ENCODE measurements at places on chromosomes 12 and 14.

DNA sequence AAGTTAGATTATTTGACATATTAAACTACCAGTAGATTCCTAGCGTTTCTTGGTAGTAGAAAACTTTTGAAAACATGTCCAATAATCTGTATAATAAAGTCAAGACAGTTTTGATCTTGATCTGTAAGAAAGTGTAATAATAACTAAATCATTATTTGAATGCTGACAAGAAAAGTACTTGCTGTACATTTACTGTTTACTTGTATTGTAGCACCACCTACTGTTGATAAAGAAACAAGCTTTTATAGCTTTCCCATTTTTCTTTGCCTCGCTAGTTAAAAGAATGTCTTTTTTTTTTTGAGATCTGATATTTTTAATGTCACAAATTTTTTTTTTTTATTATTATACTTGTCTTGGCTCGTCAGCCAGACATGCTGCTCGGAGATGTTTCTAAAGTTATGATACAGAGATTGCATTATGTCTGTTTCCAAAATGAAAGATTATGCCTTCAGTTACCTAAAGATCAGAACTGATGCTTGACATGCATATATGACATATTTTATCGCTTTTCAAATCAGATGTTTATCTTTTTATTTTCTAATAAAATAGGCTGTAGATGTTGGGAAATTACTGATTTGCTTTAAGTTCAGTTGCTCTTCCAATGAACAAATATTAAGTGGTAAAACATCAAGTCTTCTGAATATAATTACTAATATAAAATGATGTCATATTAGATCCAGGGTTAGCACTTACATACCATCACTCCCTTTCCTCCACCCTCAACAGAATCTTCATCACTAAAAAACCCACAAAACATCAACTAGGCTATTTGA, 140.5 kb downstream of the AKAP6 start:
- peak; percentile 62 for DNase-seq

- no peak for DNase-seq
These were observed 26.7 kb downstream of the C14orf132 start for GRCh38 chr14:96065661-96066459.

DNA sequence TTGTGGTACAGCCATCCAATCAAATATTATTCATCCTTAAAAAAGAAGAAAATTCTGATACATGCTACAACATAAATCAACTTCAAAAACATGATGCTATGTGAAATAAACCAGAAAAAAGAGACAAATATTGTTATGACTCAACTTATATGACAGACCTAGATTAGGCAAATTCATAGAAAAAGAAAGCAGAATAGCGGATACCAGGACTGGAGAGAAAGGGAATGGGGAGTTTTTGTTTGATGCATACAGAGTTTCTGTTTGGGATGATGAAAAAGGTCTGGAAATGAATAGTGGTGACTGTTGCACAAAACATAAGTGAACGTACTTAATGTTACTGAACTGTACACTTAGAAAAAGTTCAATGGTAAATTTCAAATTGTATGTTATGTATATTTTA, 82.3 kb downstream of the SPPL3 start:
- no peak for DNase-seq

- DNase-seq: peak; percentile 56
These were observed 72.7 kb downstream of the RIN3 start for GRCh38 chr14:92585981-92586937.

- DNase-seq: peak; percentile 60
These were observed 91.8 kb downstream of the EML1 start for GRCh38 chr14:99884834-99885648.

GRCh38 chr14:52119030-52119429, 50.2 kb upstream of the NID2 start:
- peak; percentile 83 for DNase-seq

DNA sequence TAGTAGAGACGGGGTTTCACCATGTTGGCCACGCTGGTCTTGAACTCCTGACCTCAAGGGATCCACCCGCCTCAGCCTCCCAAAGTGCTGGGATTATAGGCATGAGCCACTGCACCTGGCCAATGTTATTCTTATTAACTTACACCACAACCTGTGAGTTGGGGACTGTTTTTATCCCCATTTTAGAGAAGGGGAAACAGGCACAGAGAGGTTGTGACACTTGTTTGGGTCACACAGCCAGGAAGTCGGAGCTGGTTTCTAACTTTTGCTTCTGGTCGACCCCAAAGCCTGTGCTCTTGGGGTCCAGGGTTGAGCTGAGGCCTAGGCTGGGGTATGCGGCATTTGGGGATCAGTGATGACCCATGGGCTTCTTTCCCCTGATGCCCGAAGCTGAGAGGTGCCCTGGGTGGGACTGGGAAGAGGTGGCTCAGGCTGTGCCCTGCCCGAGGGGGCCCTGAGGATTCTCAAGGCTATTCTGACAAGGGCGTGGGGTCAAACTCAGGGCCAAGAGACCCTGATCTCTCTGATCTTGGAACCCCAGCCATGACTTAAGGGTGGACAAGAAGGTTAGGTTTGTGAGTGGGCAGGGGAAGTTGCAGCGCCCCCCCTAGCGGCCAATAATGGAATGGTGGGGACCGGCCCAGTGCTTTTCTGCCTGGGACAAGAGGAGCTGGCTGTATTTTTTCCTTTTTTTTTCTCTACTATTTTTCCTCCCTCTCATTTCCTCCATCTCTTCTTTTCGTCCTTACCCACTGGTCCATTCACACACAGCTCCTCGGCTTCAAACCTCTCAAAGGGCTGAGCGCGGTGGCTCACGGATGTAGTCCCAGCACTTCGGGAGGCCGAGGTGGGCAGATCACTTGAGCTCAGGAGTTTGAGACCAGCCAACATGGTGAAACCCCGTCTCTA, 3.0 kb downstream of the SDSL start:
- peak; percentile 32 for DNase-seq

DNA sequence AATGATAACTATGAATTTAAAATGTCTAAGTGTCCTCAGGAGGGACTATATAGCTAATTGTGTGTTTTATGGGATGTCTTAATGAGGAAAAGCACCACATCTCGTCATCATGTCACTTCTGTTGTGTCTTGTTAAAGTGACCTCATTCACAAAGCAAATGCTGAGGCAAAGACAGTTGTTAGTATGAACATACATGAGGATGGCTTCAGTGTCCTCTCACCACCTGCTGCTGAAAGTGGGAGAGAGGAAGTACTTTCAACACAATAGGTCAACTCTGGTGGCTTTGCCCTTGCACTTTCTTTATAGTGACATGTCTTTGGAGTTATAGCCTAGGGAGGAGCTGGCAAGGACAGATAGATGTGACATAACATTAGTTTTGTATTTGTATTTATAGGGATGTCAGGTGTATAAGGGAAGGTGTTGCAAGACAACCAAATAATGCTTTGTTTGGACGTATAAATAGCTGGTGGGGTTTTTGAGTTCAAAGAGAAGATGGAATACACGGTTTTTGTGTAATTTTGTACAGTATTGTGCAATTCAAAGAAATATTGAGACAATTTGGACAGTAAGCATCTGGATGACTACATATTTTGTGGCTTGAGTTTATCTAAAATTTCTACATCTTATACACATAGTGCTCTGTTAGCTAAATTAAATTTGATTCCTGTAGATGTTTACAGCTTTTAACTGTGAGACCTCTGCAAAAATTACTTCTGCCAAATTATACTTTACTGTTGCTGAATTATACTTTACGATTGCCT, 131.7 kb upstream of the ATP2B1 start:
- no peak for DNase-seq

DNA sequence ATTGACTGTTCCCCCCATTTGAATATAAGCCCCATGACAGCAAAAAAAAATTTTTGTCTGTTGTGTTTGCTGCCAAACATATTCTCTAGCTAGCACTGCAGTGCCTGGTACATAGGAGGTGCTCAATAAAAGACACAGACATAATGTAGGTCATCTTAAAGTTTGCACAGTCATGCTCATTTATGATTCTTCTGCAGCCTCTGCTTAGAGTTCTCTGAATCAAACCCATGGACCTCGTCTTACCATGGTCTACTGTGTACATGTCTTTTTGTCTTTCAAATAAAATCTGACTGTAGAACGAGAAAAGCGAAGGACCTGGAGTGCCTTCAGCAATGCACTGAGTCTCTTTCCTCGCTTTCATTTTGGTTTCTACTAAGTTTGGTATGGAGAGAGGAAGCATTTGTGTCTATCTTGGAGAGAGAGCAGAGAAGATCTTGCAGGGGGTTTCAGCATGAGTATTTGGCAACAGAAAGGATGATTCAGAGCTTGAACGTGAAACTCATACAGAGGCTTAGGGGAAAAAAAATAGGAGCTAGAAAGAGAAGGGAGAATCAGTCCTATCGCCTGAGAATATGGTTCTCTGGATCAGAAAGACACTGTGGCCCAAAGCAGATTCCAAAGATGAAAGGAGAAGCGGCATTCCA, 38.8 kb upstream of the TMCC3 start:
- no peak for DNase-seq

- no peak for DNase-seq
These were observed 17.6 kb upstream of the TRAF3 start for GRCh38 chr14:102759456-102760187.

- DNase-seq: no peak
These were observed 8.8 kb downstream of the SERPINA10 start for GRCh38 chr14:94284221-94284620.

DNA sequence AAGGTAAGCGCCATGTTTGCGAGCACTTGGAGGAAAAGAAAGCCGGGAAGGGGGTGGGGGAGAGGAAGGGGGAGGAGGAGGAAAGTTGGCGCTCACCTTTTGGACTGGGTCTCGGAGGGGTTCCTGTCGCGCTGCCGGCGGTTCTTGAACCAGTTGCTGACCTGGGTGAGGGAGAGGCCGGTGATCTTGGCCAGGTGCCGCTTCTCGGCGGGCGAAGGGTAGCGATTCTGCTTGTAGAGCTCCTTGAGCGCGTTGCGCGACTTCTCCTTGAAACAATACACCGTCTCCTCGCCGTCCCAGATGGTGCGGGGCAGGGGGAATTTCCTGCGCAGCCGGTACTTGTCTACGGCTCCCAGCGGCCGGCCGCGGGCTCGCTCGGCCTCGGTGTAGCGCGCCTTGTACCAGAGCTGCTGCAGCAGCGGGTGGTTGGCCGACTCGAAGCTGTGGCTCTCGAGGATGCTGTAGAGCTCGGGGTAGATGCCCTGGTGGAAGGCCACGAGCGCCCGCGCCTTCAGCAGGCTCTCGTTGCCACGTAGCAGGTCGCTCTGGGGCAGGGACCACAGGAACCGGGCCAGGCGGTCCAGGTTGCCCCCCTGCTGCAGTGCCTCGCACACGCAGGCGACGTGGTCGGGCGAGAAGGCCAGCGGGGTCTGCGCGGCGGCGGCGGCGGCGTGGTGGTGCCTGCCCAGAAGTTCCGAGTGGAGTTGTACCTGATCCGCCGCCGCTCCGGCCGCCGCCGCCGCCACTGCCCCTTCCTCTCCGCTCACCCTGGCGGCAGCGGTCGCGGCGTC, 840 bp downstream of the SIX4 start:
- DNase-seq: no peak

- DNase-seq: no peak
These were observed 399.6 kb downstream of the KCNH5 start for GRCh38 chr14:62645649-62646048.

- no peak for DNase-seq
These were observed 331.9 kb upstream of the FLRT2 start for GRCh38 chr14:85198001-85198400.

- no peak for DNase-seq
These were observed 171.1 kb downstream of the DACT1 start for GRCh38 chr14:58808828-58809227.

GRCh38 chr14:29584992-29585391, 342.7 kb downstream of the PRKD1 start:
- DNase-seq: no peak

GRCh38 chr12:93197067-93197593, 180.6 kb upstream of the NUDT4 start:
- peak; percentile 82 for DNase-seq

DNA sequence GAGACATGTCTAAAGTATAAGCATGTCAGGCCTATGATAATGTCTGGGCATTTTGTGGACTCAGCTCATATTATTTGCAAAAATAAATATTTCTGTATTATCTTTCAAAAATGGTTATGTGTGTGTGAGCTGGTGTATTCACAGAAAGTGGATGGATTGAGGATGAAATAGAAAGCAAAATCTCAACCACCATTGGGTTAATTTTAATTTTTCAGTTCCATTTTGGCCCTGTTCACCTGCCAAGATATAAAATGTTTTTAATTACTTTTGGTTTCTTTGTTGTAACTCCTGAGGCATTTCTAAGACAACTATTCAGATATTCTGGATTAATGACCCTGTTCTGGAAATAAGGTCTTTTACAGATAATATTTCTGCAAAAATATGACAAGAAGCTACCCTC, 232.7 kb upstream of the PPFIA2 start:
- no peak for DNase-seq

DNA sequence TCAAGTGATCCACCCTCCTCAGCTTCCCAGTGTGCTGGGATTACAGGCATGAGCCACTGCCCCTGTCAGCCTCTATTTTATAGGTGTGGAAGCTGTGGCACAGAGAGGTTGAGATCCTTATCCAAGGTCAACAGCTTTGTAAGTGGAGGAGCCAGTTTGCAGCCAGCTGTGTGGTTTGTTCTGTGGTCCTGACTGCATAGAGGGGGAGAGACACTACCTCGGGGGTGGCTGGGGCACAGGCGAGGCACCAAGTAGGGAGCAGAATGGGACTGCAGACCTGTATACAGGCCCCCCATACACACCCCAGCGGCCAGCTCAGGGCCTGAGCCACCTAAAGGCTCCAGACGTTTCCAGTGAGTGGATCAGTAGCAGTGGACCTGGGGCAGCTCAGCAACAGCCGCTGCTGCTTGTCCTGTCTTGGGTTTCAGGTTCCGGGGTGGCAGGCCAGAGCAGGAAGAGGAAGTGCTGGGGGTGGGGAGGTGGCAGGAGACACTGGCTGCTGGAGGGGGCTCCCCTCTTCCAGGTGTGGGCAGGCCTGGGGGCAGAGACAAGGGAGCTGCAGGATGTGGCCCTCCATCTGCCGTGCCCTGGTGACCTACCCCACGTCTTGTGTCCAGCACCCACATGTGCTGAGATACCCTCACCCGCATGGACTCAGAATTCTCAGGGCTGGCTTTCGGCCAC, 11.0 kb downstream of the ORAI1 start:
- DNase-seq: no peak

DNA sequence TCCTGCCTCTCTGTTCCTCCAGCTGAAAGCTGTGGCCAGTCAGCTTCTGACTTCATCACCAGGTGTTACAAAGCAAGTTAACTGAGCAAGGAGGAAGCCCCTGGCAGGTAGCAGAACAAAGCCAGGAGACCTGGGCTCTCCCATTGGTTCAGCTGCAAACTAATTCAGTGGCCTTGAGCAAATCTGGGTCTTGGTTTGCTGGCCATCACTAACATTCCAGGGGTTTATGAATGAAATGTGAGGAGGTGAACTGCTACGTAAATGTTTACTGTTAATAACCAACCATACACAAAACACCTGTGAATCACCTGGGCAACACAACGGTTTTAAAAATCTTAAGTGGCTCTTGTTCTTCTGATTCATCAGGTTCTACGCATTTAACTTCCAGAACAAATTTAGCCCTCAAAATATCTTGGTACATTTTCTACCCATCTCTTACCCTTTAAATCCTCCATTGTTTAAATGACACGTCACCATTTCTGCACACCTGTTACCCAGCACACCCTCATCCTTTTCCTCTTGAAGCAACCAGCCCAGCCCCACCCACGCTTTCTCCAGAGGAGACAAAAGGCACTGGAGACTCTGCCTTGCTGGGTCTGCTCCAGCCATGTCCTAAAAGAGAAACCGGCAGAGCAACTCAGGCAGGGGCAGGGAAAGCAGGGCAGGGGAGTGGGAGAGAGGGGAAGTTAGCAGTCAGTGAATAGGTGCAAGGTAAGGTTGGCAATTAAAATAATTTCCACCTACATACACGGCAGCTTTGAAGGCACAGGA, 49.3 kb upstream of the TSPAN11 start:
- DNase-seq: no peak

- DNase-seq: no peak
These were observed 41.5 kb downstream of the WDR20 start for GRCh38 chr14:102181187-102181586.
